ENCODE measurements at places on chromosomes 5 and 9.

- DNase-seq: no peak
These were observed 587.8 kb downstream of the BNC2 start for GRCh38 chr9:16282718-16283117.

DNA sequence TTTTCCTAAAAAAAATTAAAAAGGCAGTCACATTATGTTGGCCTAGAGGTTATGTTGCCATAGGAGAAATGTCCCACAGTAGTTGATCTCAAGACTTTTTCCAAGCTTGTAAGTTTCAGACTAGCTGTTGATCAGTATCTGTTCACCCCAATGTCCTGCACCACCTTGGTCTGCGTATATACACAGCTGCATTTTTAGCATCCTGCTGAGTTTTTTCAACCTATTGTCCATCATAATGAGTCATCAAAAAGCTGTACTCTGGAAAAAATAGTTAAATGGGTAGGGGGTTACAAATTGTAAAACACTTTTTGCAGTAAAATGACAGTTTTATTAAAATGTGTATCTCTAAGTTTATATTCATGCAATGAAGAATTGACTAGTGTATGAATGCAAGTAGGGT is 53.2 kb upstream of the TMEM171 start:
- no peak for DNase-seq

DNA sequence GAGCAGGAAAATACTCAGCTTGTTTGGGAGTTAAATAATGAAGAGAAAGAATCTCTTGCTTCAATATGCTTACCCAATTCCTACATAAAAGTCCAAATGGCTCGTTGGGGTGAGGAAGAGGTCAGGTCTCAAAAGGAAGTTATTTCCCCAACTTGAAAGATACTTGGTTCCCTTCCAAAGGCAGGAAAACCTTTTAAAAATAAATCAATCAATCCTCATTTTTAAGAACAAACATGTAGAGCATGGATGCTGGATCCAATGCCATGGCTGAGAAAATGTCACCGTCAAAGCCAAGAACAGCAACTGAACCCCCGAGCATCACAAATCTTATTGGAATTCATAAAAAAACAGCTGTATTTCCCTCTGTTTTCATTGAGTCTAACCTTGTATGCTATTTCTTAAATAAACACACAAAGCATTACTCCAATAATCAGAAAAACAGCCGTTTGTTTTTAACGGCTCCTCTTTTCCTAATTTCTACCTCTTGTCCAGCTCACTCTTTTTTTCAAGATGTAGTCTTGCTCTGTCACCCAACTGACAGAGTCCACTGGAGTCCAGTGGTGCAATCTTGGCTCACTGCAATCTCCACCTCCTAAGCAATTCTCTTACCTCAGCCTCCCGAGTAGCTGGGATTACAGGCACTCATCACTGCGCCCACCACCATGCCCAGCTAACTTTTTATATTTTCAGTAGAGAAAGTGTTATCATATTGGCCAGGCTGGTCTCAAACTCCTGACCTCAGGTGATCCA is 140.7 kb downstream of the GNA14 start:
- no peak for DNase-seq

DNA sequence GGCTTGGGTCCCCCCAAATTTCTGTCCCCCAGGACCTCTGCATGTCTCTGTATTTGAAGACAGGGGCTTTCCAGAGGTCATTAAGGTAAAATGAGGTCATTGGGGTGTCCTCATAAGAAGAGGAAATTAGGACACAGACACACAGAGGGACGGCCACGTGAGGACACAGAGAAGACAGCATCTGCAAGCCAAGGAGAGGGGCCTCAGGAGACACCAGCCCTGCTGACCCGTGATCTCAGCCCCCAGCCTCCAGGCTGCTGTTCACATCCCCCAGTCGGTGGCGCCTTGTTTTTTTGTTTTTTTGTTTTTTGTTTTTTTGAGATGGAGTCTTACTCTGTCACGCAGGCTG is 1.2 kb upstream of the CCDC183 start:
- no peak for DNase-seq

DNA sequence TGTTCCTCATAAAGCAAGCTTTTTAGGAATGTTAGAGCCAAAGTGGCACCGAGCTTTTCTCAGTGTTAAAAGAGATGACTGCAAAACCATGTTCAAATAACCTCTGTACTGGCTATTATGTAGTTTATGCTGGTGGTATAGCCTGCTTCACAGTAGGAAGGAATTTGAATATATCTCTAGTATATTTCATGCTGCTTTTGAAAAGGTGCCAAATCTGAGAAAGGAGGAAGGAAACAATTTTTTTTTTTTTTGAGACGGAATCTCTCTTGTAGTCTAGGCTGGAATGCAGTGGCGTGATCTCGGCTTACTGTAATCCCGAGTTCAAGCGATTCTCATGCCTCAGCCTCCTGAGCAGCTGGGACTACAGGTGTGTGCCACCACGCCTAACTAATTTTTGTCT is 13.5 kb downstream of the CREBRF start:
- DNase-seq: no peak

DNA sequence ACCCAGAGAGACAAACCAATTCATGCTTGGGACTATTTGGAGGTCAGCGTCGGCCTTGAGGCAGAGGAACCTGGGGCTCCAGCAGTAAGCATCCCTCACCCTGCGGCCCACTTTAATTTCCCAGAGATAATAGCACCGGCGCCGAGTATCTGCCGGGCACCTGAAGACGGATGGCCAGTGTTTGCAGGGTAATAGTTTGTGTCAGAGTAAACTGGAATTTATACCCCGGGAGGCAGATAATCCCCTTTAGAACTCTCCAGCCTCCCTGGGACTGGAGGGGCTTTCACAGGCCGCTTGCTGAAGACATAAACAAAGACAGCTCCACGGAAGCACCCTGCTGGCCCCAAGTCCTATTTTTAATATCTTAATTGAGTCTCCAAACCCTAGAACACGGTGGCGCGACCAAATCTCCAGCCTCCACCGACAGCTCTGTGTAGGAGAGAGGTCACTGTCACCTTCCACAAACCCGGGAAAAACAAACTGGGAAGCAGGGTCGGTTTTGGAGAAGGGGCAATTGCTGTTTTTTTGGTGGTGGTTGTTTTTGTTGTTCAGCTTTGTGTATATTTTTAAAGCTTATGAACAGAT is 17.4 kb upstream of the FCN1 start:
- no peak for DNase-seq

Data from AG04450 (cell line).